ENCODE measurements at places on chromosomes 4 and X.

DNA sequence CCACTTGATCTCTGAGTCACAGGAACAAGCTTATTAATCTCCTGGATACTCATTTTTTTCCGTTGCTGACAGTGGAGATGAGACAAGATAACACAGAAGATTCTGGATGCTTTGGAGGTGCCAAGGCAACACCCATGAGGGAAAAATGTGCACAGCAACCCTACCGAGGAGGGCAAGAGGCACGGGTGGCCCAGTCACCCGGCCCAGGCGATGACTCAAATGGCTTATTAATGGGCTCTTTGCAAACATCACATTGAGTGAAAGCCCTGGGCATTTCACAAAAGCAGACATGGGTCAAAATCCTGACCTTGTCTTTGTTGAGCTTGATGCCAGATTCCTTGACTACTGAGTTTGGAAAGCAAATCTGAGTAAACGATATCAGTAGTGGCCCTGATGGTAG, 315.1 kb downstream of the STK32B start:
- no peak for DNase-seq

- DNase-seq = no peak
Measured at GRCh38 chr4:148068065-148068911, 336.4 kb downstream of the ARHGAP10 start.

- DNase-seq = no peak
Measured at GRCh38 chr4:121061215-121061614, 11.1 kb downstream of the NDNF start.

DNA sequence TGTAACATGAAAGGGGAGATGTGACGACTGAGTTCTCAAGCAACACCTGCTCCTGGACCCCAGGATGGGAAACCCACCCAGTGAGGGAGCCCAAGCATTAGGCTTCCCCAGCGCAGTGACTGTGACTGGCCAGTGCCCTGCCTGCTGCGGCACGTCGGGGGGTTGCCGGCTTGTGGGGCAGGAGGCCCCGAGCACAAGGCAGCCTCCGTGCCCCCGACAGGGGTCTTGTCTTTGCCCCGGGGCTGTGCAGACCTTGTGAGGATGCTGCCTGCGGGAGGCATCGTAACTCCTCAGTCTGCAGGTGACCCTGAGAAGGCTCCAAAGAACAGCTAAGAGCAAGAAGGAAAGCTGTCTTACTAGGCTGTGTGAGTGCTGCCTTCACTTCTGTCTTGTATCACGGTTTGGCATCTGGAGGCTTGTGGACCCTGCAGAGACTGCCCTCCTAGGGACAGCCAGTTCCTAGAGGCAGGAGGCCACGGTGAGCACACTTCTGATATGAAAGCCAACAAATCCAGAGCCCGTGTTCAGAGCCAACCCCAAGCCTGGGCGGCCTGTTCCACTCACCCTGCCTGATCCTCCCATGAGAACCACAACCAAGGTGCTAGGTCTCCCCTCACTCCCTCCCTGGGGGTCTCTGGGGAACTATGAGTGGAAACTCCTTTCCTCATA, 47.7 kb downstream of the FGFRL1 start:
- peak; percentile 44 for DNase-seq

- DNase-seq = no peak
Measured at GRCh38 chrX:33062041-33062440, 149.3 kb downstream of the DMD start.

GRCh38 chr4:13527981-13528820, 16.1 kb downstream of the NKX3-2 start:
- DNase-seq = no peak

GRCh38 chr4:41458689-41459088, 79.3 kb upstream of the LIMCH1 start:
- no peak for DNase-seq

GRCh38 chr4:112726041-112726440, 89.1 kb downstream of the LARP7 start:
- no peak for DNase-seq

- DNase-seq = no peak
Measured at GRCh38 chr4:184228056-184228705, 10.5 kb upstream of the ENPP6 start.

- no peak for DNase-seq
Measured at GRCh38 chr4:137425281-137425680, 107.0 kb downstream of the PCDH18 start.

DNA sequence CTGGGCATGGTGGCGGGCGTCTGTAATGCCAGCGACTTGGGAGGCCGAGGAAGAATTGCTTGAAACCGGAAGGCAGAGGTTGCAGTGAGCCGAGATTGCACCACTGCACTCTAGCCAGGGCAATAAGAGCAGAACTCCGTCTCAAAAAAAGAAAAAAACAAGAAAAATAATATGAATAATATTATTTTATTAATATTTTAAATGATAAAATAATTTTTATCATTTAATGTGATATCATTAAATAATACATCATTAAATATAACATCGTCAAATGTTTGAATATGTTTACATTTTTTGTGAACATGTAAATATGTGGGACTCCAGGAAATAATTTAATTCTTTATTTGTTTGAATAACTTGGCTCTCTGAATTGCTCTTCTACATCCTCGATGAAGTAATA, 15.5 kb downstream of the UNC5C start:
- no peak for DNase-seq

DNA sequence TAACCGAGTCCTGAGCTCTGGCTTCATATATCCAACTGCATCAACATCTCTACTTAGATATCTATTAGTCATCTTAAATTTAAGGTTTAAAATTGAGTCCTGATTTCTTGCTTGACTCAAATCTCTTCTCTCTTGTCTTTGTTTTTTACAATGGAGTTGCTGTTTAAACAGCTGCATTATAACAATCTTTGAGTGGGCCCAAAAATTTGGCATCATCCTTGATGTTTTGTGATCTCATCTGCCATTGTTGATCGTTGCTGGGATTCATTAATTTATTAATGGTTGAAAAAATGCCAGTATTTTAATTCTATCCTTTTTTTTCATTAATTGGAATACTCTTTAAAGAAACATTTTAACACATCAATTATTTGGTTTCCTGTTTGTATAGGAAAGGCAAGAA, 82.2 kb downstream of the STIM2 start:
- no peak for DNase-seq

DNA sequence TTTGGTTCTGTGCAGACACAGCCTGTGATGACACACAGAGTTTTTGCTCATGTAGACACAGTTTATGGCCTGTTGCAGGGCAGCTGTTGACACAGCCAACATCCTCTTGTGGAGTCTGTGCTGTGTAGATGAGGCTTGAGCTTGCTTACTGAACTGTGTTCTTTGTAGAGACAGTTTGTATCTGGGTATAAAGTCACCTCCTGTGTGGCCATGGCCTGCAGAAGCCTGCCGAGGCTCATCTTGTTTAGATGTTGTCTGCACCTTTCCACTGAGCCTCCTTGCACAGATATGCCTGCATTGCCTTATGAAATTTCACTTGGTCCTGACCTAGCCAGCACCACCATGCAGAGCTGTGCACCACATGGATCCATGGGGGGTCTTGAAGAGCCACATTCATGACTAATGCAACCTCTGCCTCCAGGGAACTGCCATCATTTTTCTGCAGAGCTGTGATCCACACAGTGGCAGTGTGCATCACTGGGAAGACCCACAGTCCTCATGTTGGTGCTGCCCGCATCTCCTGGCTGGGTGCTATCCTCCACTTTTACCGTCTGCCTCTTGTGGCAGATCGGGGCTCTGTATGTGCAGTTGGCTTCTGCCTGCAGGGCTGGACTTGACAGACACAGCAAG, 198.0 kb upstream of the MAMLD1 start:
- DNase-seq = no peak

- no peak for DNase-seq
Measured at GRCh38 chrX:47447607-47448006, 35.4 kb downstream of the ZNF41 start.

- DNase-seq = no peak
Measured at GRCh38 chr4:175946472-175947116, 119.0 kb upstream of the WDR17 start.

- DNase-seq = no peak
Measured at GRCh38 chr4:169723207-169723965, 34.4 kb downstream of the HPF1 start.
